T follicular helper cell (primary cell): ENCODE measurements at places on chromosomes 5 and 9.

- DNase-seq = no peak
Observed at GRCh38 chr5:117769877-117770276, 1195.3 kb upstream of the SEMA6A start.

DNA sequence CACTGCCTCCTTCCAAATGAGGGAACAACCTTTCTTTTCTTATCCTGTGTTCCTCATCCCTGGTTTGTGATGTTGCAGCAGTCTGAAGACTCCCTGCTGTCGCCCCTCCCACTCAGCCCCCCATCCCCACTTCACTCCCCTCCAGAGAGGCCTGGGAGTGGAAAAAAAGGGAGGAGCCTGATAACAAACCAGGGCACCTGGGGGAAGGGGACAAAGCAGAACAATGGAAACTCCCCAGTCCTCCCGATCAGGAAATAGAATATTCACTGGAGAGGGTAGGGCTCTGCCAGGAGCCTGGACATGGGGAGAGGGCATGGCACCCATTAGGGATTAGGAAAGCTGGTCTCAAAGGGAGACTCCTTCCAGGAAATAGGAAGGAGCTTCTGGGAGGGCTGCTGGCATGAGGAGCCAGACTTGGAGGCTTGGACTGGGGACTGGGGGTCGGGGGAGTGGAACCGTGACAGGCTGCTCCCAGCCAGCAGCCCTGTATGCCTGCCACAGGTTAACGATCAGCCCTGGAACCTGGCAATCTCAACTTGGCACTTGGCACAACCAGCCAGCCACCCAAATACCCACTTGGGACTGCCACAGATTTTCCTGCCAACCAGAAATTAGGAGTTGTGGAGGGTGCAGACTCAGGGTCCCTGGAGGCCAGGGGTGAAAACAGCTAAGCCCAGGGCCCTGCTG lies 20.0 kb downstream of the PCDH1 start:
- DNase-seq = no peak

DNA sequence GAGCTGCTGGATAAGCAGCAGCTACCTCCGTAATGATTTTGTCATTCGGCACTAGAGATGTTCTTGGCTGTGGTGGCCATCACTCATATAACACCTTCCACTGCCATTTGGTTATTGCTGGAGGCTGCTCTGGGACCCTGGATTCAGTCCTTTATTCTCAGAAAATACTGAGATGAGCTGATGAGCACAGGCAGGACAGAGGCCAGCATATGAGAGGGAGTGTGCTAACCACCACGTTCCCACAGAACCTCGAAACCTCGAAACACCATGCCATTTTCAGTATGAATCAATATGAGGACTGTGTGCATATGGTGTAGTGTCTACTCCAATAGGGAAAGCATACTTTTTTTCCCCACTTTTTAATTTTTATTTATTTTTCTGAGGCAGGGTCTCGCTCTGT lies 56.6 kb downstream of the ADAM19 start:
- no peak for DNase-seq

DNA sequence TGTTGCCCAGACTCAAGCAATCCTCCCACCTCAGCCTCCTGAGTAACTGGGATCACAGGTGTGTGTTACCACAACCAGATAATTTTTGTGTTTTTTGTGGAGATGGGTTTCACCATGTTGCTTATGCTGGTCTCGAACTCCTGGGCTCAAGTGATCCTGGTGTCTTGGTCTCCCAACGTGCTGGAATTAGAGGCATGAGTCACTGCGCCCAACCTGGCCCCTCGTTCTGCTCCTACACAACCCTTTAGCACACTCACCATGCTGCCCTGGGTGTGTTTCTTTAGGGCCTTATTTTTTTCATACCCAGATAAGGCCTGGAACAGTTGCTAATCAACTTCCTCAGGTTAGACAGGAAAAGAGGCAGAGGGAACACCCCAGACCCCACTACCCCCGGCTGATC lies 2.6 kb downstream of the PDZD2 start:
- DNase-seq = no peak

- no peak for DNase-seq
Observed at GRCh38 chr5:127375544-127376091, 85.0 kb downstream of the MEGF10 start.

GRCh38 chr9:30982301-30982700 lies 1402.1 kb upstream of the ACO1 start:
- no peak for DNase-seq

- no peak for DNase-seq
Observed at GRCh38 chr9:101620452-101620851, 25.7 kb upstream of the PPP3R2 start.

DNA sequence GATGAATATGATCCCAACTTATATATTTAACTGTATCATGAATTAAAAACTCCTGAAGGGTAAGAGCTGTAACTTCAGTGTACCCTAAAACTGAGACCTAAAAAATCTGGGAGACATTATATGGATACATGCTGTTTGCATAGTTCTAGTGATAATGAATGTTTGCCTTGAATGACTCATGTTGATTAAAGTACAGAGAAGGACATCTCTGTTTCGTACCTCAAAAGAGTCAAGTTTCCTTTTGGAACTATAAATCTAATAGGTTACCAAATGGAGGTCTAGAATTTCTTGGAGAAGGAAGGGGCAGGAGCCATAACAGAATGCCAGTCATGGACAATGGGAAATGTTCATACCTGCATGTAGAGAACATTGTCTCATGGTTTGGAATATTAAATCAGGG lies 168.1 kb downstream of the SNCAIP start:
- DNase-seq = no peak

GRCh38 chr5:167451076-167451475 lies 840.4 kb upstream of the WWC1 start:
- no peak for DNase-seq

- no peak for DNase-seq
Observed at GRCh38 chr5:127813633-127814587, 110.7 kb downstream of the CCDC192 start.
